ENCODE measurements at places on chromosomes 7 and 10.

DNA sequence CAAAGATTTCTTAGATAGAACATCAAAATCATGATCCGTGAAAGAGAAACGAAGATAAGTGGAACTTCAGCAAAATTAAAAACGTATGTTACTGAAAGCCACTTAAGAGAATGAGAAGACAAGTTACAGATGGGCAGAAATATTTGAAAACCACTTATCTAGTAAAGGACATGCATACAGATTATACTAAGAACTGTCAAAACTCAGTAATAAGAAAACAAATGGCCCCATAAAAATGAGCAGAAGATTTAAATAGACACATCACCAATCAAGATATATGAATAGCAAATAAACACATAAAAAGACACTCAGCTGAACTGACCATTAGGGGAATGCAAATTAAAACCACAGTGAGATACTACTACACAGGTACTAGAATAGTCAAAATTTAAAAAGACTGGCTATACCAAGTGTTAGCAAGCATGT, 343.7 kb downstream of the PTEN start:
- no peak for DNase-seq

DNA sequence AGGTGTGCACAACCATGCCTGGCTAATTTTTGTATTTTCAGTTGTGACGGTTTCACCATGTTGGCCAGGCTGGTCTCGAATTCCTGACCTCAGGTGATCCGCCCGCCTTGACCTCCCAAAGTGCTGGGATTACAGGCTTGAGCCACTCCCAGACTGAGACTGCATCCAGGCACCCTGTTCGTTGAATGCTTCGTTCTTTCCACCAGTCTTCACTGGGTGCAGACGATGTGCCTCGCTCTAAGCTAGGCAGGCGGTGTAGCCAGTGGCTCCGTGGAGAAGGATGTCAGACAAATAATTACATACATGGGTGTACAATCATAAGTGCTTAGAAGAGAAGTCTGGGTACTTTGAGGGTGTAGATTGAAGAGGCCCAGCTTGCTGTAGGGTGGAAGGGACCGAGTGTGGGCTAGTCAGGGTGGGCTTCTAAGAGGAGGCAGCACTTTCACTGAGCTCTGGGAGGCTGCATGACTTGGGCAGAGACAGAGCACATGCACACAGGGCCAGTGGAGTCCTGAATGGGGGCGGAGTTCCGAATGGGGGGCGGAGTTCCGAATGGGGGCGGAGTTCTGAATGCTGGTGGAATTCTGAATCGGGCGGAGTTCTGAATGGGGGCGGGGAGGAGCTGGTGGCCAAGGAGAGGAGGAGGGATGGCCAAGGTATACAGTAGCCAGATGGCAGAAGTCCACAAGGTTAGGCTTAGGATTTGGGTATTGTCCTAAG, 74.3 kb downstream of the COL26A1 start:
- DNase-seq, result no peak

- no peak for DNase-seq
Measured at GRCh38 chr7:39535064-39535463, 31.1 kb upstream of the YAE1 start.

DNA sequence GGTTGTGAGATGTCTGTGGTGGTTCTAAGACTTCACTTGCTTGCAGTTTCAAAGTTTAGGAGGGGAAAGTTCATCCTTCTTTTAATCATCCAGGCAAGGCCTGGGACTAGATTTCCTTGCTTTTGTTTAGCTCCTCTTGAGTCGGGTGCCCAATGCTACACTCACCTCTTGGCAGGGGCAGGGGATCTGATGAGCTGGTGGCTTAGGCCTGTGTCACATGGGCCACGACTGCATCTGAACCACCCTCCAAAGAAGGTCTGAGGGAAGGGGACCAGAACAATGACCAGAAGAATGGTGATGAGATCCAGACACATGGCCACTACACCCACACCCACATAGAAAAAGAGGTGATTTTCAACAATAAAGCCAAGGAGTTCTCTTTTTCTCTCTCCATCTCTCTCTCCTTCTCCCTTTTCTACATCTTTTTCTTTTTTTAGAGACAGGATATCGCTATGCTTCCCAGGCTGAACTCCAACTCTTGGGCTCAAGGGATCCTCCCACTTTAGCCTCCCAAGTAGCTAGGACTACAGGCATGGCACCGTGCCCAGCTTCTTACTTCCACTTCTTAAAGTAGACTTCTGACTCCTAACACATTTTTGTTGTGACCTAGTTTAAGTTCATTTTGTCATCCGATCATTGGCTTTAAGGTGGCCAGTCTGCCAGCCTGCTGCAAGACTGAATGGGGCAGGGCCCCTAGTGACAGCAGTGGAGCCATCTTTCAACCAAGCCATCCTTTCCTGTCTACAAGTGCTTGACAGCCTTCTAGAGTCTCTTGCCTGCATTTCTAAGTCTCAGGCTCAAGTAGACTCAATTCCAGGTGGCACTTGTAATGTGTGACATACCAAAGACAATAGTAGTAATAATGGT, 350.9 kb downstream of the RNLS start:
- no peak for DNase-seq

DNA sequence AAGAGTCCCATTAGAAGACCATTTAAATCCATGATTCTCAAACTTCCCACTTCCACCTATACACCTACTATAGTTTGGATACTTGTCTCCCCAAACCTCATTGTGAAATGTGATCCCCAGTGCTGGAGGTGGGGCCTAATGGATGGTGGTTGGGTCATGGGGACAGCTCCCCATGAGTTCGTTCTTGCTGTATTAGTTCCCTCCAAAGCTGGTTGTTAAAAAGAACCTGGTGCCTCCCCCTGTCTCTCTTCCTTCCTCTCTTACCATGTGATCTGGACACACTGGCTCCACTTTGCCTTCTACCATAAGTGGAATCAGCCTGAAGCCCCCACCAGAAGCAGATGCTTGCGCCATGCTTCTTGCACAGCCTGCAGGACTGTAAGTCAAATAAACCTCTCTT, 53.9 kb downstream of the WIPF3 start:
- no peak for DNase-seq

GRCh38 chr10:63478564-63478963, 12.8 kb upstream of the JMJD1C start:
- no peak for DNase-seq

- DNase-seq, result no peak
Measured at GRCh38 chr10:42953684-42954674, 122.9 kb upstream of the RET start.

DNA sequence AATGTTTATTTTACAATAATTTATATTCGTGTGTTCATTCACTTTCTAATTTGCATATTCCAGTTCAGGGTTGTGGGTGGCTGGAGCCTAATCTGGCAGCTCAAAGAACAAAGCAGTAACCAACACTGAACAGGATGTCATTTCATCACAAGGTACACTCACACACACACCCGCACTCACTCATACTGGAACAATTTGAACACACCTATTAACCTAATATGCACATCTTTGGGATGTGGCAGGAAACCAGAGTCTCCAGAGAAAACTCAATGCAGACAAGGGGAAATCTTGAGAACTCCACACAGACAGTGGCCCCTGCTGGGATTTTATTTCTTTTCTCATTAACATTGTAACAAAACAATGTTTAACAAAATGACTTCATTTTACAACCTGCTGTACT, 97.4 kb downstream of the TWIST1 start:
- DNase-seq, result no peak

- DNase-seq, result no peak
Measured at GRCh38 chr10:20059084-20059835, 243.0 kb downstream of the PLXDC2 start.

- no peak for DNase-seq
Measured at GRCh38 chr7:66301737-66302136, 96.6 kb downstream of the TPST1 start.

DNA sequence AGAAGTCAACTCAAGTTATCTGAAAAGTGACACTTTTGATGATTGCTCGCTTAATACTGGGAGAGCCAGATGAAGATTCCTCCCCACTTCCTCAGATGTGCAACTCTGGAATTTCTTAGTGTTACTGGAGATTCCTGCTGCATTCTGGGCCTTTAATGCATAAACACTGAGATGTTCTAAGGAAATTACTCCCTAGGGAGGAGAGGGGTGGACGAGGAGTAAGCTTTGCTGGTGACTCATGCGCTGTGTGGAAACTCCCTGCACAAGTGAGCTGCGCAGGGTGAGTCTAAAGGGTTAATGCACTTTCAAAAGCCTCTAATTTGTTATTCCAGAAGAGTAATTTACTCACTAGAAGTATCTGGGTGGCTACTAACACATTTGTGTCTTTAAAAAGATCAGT, 46.3 kb downstream of the EGFR start:
- no peak for DNase-seq

DNA sequence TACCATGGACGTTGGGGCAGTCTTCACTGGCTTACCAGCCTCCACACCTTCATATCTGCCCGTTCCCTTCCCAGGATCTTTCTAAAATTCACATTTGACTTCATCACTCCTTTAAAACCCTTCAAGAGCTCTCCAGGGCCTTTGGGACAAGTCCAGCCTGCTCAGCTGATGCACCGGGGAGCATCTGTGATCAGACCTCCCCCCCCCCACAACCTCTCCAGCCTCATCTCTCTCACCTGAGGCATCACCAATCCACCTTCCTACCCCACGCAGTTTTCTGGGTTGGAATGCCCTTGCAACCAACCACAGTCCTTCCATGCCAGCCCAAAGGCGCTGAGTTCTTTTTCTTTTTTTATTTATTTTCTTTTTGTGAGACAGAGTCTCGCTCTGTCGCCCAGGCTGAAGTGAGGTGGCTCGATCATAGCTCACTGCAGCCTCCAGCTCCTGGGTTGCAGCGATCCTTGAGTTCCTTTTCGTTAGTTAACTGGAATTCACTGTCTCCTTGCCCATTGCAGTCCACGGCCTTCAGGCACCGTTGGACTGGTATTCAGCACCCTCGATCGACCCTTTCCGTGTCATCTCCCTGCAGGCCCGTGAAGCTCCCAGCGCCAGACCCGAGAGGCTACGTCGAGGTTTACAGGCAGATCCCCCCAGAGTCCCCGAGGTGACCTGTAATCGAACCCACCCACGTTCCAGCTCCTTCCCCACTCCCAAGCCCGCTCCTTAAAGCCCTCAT, 654 bp downstream of the ALKBH4 start:
- no peak for DNase-seq

GRCh38 chr10:131935260-131935659, 34.5 kb downstream of the PPP2R2D start:
- no peak for DNase-seq

- DNase-seq, result no peak
Measured at GRCh38 chr7:135747366-135747765, 1.2 kb downstream of the FAM180A start.

DNA sequence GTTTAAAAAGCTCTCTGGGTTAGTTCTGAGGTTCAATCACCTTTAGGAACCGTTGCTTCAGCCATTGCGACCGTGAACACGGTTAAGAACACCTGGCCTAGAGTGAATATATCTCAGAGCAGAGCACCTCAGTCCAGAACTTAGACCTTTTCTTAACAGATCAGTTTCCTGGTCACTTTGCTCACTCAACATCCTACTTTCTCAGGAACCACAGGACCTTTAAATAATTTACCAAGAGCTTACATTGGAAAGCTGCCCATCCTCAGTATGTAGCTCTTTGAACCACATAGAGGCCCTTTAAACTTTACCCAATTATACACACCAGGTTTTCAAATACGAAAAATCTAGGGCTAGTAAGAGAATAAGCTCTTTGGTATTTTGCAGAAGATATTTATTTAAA, 153.2 kb downstream of the NRBF2 start:
- DNase-seq, result no peak

- DNase-seq, result no peak
Measured at GRCh38 chr10:128110339-128110738, 15.9 kb downstream of the MKI67 start.

All from SHP77 treated with DMSO at 0.1 percent for 48 hours (cell line).